ENCODE measurements at places on chromosomes 13 and 19.

GRCh38 chr19:1220477-1220930 is 14.9 kb downstream of the STK11 start:
- DNase-seq = no peak

GRCh38 chr13:106362707-106363106 is 172.8 kb downstream of the EFNB2 start:
- DNase-seq = no peak

- no peak for DNase-seq
These were observed 1.5 kb downstream of the RNF6 start for GRCh38 chr13:26220575-26220974.

DNA sequence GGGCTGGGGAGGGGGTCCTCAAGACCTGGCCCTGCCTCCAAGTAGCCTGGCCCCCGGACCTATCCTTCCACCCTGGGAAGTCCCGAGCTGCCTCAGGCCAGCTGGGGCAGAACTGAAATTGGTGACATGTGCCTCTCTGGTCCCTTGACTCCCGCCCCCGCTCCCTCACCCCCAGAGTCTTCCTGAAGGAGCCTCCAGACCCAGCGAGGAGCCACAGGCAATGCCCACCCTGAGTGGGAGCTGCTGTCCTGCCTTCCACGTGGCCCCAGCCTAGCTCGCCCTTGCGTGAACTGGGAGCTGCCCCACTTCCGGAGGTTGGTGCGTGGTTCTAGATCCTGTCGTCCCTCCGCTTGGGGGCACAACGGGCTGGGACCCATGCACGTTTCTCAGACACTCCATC is 34.6 kb downstream of the CEBPA start:
- DNase-seq = no peak

GRCh38 chr13:93951951-93952350 is 527.5 kb downstream of the DCT start:
- no peak for DNase-seq

GRCh38 chr13:26247608-26248007 is 6.3 kb upstream of the CDK8 start:
- DNase-seq = no peak

DNA sequence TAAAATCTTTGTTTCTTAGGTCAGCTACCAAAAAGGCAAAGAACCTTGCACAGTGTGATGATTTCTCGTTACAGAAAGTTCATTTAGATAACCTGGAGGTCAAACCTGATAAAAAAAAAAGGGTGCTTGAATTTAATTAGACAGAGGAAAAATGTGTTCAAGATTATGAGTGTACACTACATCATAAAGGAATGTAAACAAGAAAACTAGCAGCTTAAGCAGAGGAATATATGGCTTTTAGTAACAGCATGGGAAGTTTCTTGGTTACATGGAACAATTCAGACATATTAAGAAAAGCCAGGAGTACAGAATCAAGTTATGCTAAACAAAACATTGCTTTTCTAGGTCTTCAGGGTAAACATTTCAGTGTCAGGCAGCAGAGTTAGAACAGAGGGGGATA is 32.9 kb downstream of the ING1 start:
- no peak for DNase-seq

- no peak for DNase-seq
These were observed 139.6 kb upstream of the HTR2A start for GRCh38 chr13:47036294-47037008.

DNA sequence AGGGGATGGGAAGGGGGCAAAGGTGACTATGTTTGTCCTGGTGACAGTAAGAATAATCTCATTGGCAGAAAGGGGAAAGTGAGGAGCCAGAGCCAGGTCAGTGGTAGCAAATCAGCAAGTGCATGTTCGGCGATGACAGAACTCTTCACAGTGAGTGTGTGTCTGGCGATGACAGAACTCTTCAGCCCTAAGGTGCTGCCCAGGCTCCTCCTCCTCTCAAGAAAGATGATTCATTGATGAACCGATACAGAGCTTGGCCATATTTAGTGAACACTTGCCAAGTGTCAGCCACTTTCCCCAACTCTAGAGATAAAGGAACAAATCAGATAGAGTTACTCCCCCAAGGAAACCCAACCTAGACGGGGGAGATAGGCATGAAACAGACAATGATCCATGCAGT is 199.3 kb upstream of the UBL3 start:
- DNase-seq = no peak

DNA sequence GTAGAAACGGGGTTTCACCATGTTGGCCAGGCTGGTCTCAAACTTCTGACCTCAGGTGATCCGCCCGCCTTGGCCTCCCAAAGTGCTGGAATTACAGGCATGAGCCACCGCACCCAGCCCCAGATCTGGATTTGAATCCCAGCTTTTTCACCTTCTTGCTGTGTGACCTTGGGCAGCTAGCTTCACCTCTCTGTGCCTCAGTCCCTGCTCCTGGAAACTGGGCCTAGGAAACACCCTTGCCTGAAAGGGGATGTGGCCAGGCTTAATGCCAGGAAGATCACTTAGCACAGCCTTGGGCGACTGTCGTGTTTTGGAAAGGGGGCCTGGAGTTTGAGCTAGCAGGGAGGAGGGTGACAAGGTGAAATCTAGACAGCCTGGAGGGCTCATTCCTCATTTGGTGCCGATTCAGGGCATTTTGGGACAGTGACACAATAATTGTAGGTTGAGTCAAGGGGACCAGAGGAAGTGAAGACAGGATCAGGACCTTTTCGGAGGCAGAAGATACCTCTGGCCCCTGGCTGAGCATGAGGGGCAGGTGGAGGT is 1.8 kb downstream of the PGPEP1 start:
- no peak for DNase-seq

DNA sequence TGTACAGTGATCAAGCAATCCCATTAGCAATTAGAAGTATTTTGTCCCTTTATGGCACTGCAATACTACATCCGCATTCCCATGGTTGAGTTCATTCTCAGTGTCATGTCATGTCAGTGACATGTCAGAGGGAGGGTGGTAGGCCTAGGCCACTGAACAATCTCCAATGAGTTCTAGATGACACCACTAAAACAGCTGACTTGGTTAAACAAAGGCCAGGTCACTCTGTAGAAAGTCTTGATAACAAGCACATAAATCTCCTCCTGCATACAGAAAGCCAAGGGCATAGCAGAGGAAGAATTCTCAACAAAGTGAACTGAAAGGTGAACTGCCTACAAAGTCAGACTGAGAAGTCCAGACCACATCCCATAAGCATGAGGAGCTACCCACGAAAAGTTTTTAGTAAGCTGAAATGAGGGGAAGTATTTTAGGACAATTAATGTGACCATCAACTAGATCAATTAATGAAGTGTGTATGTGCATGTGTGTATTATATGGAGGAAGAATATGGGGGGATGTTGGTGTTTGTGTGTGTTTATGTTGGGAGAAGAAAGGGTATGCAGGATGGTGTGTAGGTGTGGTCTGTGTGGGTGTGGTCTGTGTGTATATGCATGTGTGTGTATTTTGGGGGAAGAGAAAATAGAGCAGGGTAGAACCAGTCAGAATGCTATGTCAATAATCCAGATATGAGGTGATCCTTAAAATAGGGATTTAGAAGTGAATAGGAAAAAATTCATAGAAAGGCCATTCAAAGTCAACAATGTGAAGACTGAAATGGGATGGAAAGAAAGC is 67.7 kb downstream of the TBC1D4 start:
- no peak for DNase-seq

DNA sequence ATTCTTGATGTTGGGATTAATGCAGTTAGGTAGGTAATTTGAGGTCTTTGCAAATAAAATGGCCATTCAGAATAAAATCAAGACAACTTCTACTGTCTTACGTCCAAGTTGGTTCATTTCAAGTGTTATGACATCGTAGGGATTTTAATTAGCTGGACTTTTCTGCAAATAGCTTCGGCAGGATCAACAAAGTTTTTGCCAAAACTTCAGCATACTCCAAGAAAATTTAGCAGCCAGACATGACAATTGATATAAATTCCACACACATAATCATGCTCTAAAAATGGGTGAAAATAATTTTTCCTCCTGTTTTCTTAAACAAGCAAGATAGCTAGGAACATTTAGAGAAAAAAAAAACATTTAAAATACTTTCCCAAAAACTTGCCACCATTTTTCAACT is 158.8 kb downstream of the RGCC start:
- no peak for DNase-seq

GRCh38 chr19:4431808-4432674 is 25.6 kb downstream of the UBXN6 start:
- no peak for DNase-seq

- no peak for DNase-seq
These were observed at the start of gene FXYD3 for GRCh38 chr19:35115177-35115951. Gene FXYD3 (plus strand): TSS chr19:35115823. CDS start chr19:35119377, 3,554 bp downstream.

DNA sequence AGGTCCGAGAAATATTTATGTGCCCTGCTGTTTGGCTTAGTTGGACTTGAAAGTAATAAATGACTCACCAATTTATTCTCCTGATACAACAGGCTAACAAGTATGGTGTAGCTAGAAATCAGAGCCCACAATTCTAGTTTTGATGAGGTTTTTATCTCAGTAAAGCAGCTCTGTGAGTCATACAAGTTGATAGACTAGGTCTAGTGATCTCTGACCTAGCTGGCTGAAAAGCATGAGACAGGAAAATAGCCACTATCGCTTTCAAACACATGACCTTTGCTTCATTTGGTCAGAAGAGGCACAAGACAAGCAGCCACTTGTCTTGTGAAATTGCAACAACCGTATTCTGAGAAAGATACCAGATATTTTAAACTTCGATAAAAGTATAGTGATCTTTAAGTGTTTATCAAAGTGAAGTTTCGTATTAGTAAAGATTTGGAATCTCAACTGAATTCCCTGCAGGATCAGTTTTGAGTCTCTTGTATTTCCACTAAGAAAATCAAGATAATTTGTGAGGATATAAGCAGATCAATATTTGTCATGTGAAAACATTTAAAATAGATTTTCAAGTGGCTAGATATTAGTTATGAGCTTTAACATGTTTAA is 126.7 kb downstream of the MAB21L1 start:
- DNase-seq = no peak

DNA sequence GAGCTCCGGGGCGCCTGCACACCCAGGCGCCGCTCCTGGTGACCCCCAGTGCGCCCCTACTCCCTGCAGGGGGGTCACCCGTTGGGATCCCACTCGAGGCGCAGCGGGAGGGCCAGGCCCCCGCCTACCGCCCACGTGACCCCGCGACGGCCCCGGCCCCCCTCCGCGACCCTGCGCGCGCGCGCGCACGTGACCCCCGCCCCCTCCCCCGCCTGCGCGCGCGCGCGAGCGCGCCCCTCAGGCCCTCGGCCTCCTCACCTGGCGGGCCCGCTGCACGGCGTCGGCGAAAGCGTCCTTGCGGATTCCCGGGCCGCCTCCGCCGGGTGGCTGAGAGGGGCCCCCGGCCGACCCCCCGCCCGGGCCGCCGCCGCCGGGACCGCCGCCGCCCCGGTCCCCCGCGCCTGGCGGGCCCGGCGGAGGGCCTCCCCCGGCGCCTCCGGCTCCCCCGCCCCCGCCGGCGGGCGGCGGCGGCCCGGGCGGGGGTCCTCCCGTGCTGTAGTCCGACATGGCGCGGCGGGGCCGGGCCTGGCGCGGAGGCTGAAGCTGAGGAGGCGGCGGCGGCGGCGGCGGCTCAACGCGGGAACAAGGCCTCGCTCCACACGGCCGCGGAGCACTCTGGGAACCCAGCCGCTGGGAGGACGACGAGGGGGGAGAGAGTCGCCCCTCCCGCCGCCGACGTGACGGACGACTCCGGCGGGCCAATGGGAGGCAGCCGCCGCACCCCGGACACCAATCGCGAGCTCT is at the start of gene KHSRP:
Gene KHSRP, minus strand, starts transcription at position 617 of the 744 bp plus-strand sequence. Its CDS starts 110 bp downstream, at position 507.
- no peak for DNase-seq

DNA sequence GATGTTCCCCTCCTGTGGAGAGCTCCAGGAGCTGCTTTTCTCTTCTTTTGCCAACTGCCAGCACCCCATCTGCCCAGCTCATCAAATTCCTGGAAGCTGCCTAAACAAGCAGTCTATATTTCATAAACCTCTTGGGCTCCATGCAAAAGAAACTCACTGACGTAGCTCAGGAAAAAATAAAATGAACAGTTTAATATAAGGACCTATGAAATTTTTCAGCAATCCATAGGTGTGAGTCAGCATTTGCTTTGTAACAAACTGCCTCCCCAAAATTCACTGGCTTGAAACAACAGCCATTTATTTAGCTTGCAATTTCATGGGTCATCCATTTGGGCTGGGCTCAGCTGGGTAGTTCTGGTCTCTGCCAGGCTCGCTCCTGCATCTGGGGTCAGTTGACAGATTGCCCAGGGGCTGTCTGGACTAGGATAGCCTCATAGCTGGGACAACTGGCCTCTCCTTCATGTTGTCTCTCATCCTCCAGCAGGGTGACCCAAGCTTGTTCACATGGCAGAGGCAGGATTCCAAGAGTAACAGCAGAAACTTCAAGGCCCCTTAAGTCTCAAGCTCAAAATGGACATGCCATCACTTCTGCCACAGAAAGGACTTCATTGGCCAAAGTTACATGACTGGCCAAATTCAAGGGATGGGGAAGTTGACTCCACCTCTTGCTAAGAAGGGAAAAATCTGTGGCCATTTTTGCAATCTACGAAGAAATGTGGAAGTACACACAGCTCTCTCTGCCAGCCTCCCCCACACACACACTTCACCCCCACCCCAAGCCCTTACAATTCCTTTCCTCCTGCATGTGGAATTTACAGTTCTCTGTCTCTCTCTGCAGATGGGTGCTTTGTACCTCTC is 7.9 kb upstream of the PVR start:
- DNase-seq = no peak

GRCh38 chr19:44582581-44583265 is 30.6 kb upstream of the IGSF23 start:
- no peak for DNase-seq

DNA sequence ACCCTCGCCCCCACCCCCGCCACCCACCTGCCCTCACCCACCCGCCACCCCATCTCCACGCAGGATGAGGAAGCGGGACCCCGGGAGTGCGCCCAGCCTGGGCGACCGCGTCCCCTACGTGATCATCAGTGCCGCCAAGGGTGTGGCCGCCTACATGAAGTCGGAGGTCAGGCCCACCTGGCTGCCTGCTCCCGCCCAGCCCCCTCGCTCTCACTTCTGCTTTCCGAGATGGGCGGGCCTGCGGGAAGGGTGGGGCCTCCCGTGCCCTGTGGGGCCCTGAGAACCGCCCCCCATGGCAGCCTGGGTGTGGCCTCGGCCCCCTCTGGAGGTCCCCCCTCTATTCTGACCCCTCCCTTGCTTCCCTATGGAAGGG is 3.1 kb upstream of the SPIB start:
- DNase-seq = no peak

DNA sequence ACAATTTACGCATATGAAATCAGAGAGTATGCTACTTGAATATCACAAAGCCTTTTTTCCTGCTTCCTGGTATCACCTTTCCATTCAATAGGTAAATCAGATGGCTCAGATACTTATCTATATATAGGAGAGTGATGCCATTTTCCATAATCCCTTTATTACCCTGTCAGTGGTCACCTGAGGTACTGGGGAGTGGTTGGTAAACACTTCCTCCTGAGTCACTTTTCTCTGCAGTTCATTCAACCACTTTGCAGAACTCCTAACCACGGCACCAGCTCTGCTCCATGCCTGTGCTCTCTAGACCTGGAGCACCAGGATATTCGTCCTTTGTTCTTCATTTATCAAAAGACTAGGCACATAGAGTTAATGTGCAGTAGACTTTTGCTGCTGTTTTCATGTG is 748.5 kb upstream of the KLHL1 start:
- no peak for DNase-seq

GRCh38 chr19:55209693-55210472 is 582 bp upstream of the PTPRH start:
- no peak for DNase-seq

- DNase-seq = no peak
These were observed 642 bp downstream of the ZNF571 start for GRCh38 chr19:37593996-37594303.

GRCh38 chr19:28535352-28535775 is 677.6 kb downstream of the UQCRFS1 start:
- no peak for DNase-seq

GRCh38 chr13:74131227-74131626 is 3.0 kb downstream of the KLF12 start:
- DNase-seq = no peak

- DNase-seq = no peak
These were observed 177.7 kb upstream of the IRS2 start for GRCh38 chr13:109963960-109964563.

Measured in RWPE2 (cell line).